ENCODE measurements at places on chromosomes 6 and 20.

GRCh38 chr6:142796571-142796970 lies 148.4 kb downstream of the HIVEP2 start:
- no peak for DNase-seq

DNA sequence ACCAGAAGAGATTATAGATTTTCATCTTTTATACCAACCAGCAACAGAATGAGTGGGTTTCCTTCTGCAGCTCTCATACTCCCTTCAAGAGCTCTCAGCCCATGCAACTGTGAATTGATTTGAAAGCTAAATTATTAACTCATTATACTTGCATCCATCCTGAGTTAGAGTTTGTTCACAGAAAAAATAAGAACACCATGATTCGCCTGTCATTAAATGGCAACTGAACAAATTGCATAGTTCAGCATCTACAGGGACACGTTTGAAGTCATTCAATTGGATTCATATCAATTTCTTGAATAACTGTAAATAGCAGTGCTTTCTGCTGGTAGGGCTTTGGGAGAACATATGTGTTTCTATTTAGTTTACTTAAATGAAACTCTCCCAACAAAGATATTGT lies 65.7 kb downstream of the NKAIN2 start:
- no peak for DNase-seq

- no peak for DNase-seq
Measured at GRCh38 chr20:62745279-62745951, 36.8 kb downstream of the NTSR1 start.

DNA sequence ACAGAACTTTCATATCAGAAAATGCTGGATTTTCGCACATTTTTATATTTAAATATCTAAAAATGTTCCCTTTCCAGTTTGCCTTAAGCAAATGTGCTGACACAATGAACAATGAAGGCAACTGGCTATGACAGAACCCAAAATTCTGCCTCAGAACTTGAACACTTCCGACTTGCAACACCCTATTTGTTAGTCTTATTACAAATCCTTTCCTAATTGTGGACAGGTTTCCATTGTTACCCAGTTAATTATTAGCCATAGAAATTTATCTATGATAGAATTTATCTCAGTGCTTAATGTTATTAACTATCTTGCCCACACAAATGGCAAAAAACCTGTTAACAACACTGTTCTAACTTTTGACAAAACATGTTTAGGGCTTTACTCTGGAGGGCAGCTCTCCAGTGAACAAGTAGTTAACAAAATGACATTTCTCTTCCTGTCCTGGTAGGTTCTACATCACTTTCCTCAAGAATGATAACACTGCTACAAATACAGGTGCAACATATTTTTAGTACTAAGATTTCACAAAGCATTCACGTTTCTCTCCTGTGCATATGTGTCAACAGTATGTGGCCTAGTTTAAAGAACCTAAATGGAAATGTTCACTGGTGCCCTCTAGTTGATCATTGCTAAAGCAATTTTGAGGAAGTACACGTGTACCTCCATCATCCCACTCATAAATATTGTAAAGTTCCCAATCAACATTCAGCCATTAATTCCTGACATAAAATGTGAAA lies 58.4 kb downstream of the HIVEP2 start:
- no peak for DNase-seq

GRCh38 chr6:156262014-156262413 lies 515.2 kb upstream of the ARID1B start:
- no peak for DNase-seq

DNA sequence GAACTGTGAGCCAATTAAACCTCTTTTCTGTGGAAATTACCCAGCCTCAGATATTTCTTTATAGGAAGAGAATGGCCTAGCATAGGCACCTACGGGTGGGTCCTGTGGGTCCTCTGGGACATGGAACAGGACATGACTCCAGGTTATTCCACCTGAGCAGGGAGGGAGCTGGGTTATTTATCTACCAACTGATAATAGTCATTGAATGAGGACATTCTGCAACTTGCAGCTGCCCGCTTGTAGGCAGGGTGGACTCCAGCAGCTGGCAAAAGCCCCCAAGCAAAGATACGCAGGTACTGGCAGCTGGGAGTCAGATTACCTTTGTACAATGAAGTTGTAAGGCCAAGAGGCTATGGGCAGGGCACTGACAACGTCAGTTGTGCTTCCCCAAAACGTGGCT lies 1.4 kb upstream of the BANF2 start:
- no peak for DNase-seq

- peak; percentile 54 for DNase-seq
Measured at GRCh38 chr6:11730641-11731040, 48.0 kb downstream of the ADTRP start.
